Left colon (tissue), 2 donors: ENCODE measurements at places on chromosomes 2 and 18. TPM values are rescaled to one million over a fixed set of nuclear protein-coding genes. Genes with fewer than 3 reads are reported as not detected.

DNA sequence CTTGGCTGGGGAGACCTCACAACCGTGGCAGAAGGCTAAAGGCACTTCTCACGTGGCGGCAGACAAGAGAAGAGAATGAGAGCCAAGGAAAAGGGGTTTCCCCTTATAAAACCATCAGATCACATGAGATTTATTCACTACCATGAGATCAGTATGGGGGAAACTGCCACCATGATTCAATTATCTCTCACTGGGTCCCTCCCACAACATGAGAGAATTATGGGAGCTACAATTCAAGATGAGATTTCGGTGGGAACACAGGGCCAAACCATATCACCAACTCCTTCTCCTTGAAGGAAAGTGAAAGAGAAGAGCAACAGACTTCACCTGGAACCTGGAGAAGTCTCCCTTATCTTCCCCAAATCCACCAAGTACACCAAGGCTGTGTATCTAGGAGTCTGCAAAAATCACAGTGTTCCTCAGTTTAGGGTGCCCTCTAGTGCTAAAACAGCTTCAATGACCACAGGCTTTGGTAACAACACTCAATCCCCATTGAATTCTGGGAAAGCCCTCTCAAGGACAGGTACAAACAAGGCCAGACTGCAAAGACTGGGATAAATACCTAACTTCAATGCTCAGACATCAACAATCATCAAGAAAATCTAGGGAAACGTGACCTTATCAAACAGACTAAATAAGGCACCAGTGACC, 148.8 kb upstream of the SRD5A2 start:
- DNase-seq: no peak

Gene SPTBN1
- total RNA-seq: 326 TPM

Gene ERICH2
- total RNA-seq: not detected

DNA sequence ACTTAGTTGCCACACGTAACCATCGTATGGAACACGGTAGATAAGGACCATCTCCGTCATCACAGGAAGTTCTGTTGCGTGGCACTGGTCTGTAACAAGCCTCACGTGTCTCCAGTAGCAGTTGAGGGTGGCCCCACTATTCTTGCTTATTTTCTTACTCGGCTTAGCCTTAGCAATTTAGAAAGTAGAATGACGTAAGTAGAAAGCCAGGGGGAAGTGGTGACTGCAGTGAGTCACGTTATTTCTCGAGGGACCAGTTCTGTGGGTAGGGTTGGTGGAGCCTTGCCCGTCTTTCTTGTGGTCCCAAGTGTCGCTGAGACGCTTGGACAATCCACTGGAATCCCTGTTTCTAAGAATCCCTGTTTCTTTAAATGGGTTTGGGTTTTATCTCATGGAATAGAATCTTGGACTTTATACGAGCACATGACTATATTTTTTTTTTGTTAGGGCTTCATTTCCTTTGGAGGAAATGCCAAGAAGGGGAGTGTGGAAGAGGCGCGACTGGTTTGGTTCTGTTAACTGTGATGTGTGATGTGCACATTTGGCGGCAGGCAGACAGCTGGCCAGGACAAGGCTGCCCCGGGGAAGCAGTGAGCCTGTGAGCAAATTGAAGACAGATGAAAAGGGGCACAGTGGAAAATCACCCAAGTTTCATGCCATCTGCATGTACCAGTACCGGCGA, 96.2 kb downstream of the CABLES1 start:
- peak; percentile 66 for DNase-seq
